Putamen (tissue), 1 donor: ENCODE measurements at places on chromosomes 4 and X.

GRCh38 chr4:46016306-46016705, 107.5 kb downstream of the GABRG1 start:
- no peak for DNase-seq

DNA sequence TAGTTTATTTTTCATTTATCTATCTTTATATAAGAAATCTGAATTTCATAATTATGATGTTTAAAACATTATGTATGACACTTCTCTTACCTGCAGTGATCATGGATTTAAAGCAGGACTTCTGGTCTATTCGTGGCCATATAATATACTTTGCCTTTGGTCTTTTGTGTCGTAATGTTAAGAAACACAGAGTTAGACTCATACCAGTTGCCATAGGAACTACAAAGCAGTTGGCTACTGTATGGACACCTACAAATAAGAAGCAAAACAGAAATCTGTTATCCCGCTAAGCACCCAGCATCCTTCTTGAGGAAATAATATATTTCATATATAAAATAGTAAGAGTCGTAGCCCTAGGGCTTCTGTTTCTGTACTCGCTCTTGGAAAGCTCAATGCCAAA, 4.3 kb downstream of the SEPSECS start:
- no peak for DNase-seq

DNA sequence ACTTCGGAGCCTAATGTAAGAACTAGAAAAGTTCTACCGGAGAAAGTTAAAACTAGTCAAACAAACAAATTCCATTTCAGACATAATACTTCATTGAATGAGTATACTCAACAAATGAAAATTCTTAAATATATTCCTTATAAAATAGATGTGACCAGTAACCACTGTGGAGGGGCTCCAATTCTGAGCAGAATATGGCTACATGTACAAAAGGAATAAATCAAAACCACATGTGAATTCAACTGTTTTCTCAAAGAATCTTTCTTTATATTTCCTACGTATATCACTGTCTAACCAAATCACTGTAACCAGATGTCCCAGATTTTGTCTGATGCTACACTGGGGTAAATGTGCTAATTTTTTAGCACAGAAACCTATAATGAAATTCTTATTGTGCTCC, 49.0 kb downstream of the HTN1 start:
- DNase-seq, result no peak

GRCh38 chr4:87045659-87046058, 110.8 kb downstream of the AFF1 start:
- DNase-seq, result no peak

- no peak for DNase-seq
These were observed 21.2 kb upstream of the GPC3 start for GRCh38 chrX:134006484-134007161.

DNA sequence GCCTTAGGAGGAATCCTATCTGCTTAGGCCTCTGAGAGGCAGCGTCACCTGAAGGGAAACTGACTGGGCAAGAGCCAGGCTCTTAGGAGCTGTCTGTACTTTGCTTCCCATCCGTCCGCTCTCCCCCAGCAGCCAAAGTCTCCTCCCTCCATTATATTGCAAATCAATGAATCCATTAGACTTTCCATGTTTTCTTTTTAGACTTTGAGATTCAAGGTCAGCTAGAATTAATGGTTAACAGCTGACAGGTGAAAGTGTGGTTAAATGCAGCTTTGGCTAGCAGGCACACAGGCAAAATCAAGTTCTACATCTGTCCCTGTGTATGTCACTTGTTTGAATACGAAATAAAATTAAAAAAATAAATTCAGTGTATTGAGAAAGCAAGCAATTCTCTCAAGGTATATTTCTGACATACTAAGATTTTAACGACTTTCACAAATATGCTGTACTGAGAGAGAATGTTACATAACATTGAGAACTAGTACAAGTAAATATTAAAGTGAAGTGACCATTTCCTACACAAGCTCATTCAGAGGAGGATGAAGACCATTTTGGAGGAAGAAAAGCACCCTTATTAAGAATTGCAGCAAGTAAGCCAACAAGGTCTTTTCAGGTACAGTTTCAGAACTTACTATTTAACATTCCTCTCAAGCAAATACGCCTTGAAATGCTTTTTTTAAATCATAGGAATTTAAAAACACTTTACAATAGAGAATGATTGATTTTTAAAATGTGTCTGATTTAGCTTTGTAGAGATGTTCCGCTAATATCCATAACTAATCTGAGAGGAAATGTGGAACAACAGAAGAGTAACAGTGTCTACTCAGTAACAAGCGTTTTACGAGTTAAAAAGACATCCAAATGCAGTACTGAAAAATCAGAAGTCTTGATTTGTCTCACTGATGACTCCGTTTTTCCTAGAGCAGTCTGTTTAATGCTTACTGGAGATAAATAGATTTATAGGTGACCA, at the start of gene F11:
Gene F11, plus strand, starts transcription at position 507 of the 970 bp plus-strand sequence. CDS start 948 bp downstream, outside the sequence.
- DNase-seq, result no peak

GRCh38 chr4:56466910-56467283, 520 bp upstream of the SRP72 start:
- no peak for DNase-seq

GRCh38 chrX:124362072-124362471, 15.7 kb downstream of the SH2D1A start:
- no peak for DNase-seq

DNA sequence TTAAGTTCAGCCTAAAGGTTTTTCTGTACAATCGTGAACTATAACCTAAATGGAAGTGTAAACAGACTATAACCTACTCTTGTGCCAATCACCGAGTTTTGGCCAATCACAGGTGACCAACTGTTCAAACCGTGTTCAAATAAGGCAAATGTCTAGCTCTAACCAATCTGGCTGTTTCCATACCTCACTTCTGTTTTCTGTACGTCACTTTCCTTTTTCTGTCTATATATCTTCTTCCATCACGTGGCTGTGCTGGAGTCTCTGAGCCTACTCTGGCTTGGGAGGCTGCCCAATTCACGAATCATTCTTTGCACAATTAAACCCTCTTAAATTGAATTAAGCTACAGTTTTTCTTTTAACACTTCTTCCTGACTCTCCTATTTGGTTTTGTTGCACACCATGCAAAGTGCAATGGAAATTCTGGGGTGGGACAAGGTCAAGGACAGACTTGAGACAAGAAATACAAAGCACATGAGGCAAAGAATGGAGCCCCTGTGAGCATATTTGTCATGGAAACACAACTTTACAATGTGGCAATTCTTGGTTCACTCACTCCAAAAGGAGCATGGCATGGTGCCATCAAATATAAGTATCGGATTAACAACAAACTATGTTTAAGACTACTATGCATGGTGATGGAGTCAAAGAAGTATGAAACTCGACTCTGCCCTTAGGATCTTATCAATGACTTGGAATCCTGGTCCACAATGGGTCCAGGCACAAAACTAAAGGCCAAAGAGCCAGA, 115.7 kb upstream of the FAM9B start:
- no peak for DNase-seq

DNA sequence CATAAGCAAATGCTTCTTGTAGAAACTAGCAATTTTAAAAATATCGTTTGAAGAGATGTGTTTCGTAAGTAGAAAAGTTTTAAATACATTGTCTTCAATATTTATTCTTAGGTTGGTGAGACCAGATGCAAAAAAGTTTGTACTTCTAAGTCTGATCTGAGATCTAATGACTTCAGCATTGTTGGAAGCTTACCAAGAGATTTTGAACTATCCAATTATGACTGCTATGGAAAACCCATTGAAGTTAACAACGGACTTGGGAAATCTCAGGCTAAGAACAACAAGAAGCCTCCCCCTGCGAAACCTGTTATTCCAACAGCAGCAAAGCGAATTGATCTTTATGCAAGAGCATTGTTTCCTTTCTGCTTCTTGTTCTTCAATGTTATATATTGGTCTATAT, 50.2 kb upstream of the GRIA2 start:
- DNase-seq, result no peak

GRCh38 chr4:145934434-145935047, 4.1 kb downstream of the ZNF827 start:
- DNase-seq, result no peak

- DNase-seq, result no peak
These were observed 11.3 kb downstream of the RASSF6 start for GRCh38 chr4:73608689-73609594.

GRCh38 chrX:38968344-38969216, 167.3 kb downstream of the MID1IP1 start:
- DNase-seq, result peak; percentile 15

GRCh38 chr4:1348746-1349145, 1.7 kb downstream of the UVSSA start:
- no peak for DNase-seq

- peak; percentile 80 for DNase-seq
These were observed 29.5 kb downstream of the DMP1 start for GRCh38 chr4:87679449-87680169.

GRCh38 chrX:38154818-38155217, 65.9 kb downstream of the SRPX start:
- no peak for DNase-seq

DNA sequence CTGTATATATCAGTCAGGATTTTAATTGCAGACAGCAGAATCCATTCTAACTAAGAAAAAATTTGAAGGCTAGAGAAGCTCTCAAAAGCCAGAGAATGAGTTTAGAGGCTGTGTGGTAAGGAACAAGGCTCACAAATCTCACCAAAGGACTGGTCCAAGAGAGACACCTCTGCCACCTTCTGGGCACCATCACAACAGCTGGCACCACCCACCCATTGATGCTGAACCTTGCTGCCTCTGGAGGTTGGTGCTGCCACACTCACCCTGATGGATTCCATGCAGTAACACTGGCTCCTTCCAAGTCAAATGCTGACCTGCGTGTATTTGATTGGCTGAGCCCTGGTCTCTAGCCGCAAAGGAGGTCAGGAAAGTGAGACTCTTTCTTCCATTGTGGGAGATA, 100.8 kb downstream of the BEND2 start:
- DNase-seq, result no peak

GRCh38 chr4:134544303-134544770, 342.7 kb upstream of the PABPC4L start:
- DNase-seq, result no peak

- DNase-seq, result peak; percentile 60
These were observed 85.5 kb downstream of the CT47B1 start for GRCh38 chrX:120790118-120790517.

- peak; percentile 33 for DNase-seq
These were observed 443.3 kb downstream of the GBA3 start for GRCh38 chr4:23135792-23136645.

DNA sequence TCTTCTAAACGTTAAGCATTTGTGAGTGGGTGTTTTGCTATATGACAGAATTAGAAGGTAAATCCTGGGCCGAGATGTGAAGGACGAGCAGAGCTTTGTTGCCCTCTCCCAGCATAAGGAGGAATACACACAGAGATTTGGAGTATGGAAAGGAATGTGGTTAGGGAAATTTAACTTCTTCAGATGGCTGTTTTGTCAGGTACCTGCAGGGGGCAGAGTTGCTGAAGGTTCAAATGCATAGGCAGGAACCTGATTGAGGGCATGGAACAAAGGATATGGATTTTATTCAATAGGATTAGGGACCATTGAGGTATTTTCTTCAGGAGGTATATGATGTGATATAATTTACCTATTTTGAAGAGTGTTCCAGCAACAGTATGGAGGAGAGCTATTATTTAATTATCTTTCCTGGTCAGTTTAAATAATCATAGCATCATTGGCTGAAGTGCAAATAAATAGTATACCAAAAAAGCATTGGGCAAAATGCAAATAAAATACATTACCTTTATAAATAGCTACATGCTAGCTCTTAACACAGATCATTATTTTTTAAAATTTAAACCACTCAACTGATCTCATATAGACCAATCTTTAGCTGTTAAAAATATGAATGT, 143.6 kb downstream of the SLIT2 start:
- DNase-seq, result peak; percentile 60

DNA sequence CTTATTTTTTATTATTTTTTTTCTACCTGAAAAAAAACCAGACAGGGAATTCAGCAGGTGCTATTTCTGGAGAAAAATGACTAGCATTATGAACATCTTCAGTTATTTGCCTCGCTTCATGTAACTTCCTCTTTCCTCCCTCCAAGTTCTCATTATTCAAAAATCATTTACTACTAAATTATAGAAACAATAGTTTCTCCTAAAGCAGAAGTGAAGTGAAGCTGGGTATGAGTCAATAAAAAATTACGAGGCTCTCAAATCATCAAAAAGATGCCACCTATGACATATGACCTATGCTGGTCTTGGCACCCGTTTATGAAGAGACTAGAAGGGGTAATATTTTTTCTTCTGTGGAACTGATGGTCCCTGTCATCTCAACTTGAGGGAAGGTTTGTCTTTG, 145.0 kb upstream of the AADAT start:
- no peak for DNase-seq

DNA sequence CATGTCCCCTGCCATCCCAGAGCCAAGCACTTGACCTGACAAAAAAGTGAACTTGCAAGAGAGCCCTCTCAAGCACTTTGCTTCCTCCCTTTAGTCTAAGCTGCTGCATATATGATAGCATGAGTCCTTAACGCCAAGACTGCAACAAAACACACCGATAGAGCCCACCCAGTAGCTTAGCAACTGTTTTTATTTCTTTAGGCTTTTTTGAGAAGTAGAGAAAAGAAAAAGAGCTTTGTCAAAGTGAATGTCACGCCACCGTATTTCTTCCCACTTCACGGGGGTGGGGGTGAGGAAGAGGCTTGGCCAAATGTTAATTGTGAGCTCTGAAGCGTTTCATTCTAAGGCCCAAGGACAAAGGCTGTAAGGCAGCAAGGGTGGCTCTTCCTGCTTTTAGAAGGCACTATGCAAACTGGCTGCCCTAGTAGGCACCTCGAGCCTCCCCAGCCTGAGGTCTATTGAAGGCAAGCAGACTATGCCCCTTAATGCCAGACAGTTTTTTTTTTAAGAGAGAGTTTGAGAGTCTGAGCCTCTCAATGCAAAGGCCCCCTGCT, 138.6 kb downstream of the HS6ST2 start:
- DNase-seq, result no peak

- no peak for DNase-seq
These were observed 22.9 kb downstream of the FAM184B start for GRCh38 chr4:17758485-17758884.
